ENCODE measurements at places on chromosomes 12 and 14.

DNA sequence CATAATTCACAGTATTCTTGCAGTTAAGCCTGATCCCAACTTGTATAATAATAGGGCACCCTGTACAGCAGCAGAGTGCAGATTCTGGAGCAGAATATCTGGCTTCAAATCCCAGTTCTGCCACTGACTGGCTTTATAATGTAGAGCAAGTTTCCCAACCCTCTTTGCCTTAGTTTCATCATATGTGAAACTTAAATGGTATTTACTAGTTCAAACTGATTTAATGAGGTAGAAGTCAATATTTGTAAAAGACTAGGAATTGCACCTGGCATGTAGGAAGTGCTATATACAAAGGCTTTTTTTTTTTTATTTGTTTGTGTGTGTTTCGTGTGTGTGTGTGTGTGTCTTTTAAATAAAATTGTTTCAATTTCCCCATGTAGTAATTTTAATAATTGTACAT is 125.9 kb downstream of the CCER1 start:
- DNase-seq, result no peak

DNA sequence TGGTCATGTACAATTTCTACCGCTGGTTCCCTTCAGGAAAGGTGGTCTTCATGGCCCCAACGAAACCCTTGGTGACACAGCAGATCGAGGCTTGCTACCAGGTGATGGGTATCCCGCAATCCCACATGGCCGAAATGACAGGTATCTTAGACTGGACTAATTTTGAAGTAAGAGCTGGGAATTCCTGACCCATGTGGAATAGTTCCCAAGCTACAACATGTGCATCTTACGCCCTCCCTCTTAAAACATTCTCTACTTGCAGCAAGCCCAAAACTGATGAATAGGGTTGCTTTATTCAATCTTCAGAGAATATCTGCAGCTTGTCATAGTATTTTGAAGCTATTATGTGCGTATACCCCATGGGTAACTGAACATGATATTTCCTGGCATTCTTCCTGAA is 669 bp downstream of the FANCM start:
- DNase-seq, result no peak

DNA sequence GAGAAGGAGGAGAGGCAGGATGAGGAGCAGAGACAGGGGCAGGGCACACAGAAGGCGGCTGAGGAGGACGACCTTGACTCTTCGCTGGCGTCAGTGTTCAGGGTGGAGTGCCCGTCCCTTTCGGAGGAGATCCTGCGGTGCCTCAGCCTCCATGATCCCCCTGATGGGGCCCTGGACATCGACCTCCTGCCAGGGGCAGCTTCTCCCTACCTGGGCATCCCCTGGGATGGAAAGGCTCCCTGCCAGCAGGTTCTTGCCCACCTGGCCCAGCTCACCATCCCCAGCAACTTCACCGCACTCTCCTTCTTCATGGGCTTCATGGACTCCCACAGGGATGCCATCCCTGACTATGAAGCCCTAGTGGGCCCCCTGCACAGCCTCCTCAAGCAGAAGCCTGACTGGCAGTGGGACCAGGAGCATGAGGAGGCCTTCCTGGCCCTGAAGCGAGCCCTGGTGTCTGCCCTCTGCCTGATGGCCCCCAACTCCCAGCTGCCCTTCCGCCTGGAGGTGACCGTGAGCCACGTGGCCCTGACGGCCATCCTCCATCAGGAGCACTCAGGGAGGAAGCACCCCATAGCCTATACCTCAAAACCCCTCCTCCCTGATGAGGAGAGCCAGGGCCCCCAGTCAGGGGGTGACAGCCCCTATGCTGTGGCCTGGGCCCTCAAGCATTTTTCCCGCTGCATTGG is 14.6 kb downstream of the CBLN3 start:
- no peak for DNase-seq

DNA sequence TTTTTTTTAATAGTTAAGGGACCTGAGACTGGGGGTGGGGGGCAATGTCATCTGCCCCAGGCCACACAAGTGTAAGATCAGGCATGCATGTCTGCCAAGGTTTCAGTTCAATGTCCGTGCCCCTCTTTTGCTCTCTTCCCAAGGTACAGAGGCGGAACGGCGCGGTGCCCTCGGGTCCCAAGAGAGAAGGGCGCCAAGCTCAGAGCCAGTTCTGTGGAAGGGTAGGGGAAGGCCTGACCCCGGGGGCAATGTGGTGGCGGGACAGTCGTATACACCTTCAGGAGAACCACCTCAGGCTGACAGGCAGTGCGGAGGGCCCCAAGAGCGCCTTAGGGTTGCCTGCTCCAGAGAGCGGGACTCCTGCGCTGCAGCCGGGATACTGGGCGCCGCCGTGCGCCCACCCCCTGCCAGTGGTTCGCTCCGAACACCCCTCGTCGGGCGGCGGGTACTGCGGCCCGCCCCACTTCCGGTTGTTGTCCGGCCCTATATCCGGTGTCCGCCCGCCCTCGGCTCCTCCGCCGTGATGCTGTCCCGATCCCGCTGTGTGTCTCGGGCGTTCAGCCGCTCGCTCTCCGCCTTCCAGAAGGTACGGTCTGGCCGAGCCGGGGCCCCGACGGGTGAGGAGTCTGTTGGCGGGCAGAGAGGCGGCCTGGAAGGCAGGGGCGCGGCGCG is at the start of gene DLST:
Gene DLST (plus strand): TSS at position 486 of the 672 bp plus-strand sequence. CDS start 38 bp downstream, at position 524.
- DNase-seq, result peak; percentile 90

DNA sequence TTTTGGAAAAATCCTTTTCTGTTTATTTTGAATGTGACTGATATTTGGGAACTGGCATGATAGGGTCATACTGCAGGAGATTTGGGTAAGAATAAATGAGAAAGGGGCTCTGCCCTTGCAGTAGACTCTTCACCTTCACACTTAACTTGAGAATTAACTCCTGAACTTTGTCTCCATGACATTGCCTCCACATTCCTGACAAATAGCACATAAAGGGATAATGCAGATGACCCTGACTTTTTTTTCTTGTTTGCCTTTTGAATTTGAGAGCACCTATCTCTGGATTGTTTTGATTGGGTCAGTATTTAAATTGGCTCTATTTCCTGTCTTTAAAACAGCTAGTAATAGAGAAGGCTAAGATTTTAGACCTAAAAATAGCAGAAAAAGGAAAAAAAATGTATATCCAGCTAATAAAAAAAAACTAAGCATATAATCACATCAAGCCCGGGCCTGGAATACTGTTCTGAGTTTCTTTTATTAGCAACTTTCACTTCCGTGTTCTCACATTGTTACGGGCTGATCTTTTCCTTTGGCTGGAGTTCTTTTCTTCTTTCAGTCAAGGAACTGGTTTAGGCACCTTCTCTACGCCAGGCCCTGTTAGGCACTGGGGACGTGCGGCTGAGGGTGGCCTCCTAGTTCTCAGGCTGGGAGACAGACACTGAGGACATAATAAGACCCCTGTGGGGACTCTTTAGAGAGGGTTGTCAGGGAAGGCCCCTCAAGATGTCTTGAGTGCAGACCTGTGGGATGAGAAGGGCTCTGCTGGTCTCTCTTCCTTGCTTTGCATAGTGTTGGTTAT is 53.1 kb upstream of the GNPNAT1 start:
- no peak for DNase-seq

DNA sequence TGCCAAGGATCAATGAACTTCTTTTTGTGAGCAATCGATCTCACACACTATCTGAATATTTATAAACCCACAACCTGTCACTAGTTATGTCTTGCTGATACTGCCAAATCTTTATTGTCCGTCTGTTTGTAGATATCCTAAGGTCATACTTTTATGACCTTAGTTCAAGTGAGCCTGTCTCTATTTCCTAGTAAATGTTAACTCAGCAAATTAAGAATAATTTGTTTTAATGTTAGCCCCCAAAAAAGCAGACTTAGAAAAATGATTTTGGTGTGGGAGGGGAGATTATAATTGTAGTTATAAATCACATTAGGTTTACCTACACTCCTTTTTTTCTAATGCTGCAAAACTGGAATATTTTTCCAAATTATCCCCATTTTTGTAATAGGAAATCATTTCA is 9.4 kb downstream of the STYK1 start:
- no peak for DNase-seq

GRCh38 chr14:37584211-37585100 is 10.6 kb downstream of the FOXA1 start:
- no peak for DNase-seq

GRCh38 chr14:94514351-94514750 is 5.1 kb upstream of the SERPINA12 start:
- DNase-seq, result no peak

GRCh38 chr12:106022568-106023012 is 116.2 kb downstream of the NUAK1 start:
- DNase-seq, result no peak

GRCh38 chr12:88600272-88600671 is 20.0 kb upstream of the KITLG start:
- no peak for DNase-seq

DNA sequence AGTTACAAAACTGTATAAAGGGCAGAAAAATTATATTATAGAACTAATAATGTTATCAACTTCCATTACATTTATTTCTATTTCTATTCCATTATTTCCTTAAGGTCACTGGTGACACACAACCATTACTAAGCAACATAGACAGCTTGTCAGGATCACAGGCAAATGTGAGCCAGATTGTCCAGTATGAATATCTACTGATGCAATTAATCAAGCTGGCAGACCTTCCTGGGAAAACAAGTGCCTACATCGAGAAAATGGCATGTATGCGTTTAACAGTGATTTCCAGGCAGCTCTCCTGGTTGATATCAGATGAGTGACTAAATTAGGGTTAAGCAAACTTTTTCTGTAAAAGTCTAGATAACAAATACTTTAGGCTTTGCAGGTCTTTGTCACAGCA is 36.9 kb upstream of the TSPAN8 start:
- no peak for DNase-seq

DNA sequence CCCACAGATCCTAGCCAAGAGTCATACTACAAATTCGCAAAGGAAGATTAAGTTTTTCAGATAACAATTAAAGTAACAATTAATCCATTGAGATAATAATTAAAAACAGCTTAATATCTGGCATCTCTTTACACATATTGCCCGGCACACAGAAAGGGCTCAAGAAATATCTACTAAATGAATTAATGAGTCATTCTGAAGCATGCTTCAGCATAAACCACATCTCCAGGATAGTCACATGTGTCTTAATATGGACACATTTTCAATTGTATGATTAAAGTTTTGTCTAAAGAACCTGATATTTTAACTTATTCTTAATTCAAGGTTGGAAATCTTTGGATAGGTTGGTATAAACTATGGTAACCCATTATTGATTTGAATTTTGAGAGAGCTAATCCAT is 9.6 kb downstream of the ITPR2 start:
- DNase-seq, result no peak

DNA sequence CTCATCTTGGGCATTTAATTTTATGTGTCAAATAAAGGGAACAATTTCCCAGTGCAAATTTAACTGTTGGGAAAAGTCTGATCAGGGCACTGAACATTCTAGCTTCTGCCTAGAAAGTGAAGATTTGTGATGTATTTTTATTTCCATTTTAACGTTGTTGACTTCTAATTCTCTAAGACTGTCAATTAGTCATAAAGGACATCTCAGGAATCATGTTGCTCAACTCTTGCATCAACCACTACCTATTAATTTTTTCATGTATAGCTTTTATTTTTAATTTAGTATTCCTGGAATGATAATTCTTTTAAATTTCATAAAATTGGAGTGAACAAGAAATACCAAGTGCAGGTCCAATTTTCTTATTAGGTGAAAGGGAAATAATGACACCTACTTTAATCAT is 87.9 kb upstream of the METAP2 start:
- DNase-seq, result no peak

DNA sequence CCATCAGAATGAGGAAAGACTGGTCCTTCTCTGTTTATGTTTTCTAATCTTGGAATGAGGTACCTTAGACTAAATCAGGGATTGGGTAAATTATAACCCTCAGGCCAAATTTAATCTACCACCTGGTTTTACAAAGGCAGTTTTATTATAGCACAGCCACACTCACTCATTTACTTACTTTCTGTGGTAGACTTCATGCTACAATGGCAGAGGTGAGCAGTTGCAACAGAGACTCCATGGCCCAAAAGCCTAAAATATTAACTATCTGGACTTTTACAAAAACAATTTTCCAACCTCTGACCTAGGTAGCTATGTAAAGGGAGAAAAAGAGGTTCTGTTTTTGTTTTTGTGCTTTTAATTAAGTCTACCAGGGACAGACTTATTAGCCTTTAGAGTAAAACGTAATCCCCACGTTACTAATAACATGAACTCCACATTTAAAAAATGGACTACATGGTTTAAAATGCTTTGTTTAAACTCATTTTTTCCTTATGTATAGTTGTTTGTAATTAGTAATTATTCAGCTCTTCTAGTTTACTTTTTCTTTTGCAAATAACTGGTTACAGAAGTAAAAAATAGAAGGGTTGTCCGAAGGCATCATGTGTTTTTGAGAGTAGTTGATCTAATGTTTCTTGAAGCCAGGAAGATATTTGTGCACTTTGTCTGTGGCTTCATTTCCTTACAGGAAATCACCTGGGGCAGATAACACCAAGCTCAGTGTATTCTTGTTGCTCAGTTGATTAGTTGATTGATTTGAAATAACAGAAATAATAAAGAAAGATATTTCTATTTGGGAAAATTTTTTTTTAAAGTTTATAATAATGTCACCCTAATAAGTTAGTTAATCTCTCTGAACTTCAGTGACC is 57.6 kb upstream of the ATP2B1 start:
- DNase-seq, result no peak

DNA sequence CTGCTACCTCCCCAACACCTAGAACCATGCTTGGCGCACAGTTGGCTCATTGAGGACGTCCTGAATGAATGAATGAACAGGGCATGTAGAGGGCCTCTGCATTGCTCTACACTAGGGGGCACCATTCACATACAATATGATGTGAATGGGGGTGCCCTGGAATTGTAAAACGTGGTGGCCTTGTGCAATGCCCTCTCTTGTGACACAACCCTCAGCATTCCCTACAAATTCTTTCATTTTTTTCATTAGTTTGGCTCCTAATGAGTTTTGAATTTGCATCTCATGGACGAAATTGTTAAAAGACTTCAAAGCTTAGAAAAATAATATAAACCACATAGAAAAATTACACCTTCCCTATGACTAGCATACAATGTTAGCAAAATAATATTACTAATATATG is 2.3 kb upstream of the DIO2 start:
- no peak for DNase-seq

DNA sequence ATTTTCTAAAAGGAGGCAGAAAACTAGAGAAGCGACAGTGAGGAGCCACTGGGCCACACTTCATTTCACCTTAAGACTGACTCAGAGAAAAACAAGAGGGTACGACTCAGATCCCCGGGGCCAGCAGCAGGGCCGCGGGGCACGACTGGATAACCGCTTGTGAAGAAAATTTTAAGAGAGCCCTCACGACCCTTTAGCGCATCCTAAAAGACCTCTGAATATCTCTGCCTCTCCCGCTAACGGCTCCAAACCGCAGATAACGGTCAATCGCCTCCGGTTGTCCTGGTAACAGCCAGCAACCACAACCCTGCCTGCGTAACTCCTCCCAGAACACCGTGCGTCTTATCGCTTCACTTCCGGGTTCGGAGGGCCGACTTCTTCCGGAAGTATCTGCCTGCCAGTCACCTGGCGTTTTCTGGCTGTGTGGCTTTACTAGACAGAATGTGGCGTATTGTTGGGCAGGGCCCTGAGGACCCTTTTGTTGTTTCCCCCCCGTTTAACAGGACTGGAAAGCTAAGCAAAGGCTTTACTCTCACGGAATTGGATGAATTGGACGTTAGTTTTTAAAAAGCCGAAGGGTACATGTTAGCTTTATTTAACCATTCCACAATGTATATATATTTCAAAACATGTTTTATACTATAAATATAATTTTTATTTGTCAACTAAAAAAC is 5.4 kb upstream of the ATP23 start:
- peak; percentile 82 for DNase-seq

- no peak for DNase-seq
Observed at GRCh38 chr12:113439606-113440030, 17.4 kb downstream of the SDSL start.
